ENCODE measurements at places on chromosomes 12 and 14.

- ATAC-seq = 0 out of 3 replicates have a peak, but pooled peaks have one; percentile 35
These were observed 42.8 kb upstream of the CPSF6 start for GRCh38 chr12:69196302-69197288.

DNA sequence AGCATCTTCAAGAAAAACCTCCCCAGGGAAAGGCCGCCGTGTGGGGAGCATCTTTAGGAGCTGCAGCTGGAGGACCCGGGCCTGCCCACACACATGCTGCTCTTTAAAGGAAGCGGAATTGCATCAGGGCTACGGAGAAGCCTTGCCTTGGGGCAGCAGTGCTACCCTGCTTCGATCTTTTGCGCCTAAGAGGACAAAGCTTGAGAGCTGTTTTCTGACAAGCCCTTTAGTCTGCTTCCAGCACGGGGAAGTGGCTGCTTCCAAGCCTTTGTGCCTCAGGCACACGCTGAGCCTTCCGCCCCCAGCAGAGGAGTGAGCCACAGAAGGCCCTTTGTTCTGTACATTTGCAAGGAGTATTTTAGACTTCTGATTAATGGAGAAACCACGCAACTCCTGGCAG is 31.5 kb downstream of the COA8 start:
- no peak for ATAC-seq

DNA sequence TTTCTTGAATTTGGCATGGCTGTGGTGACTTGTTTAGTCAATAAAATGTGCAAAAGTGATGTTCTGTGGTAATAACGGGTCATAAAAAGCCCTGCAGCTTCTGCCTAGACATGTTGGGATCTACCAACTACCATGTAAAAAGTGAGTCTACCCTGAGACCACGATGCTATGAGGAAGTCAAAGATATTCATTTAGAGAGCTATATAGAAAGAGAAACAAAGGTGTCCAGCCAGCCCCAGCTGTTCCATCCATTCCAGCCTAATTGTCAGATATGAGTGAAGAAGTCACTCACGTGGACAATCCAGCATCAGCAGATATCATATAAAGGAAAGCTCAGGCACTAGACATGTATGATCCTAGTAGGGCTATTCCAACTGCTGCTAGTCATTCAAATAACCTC is 117.2 kb upstream of the SSTR1 start:
- no peak for ATAC-seq

GRCh38 chr14:100994756-100995330 is 91.3 kb upstream of the RTL1 start:
- ATAC-seq = no peak

DNA sequence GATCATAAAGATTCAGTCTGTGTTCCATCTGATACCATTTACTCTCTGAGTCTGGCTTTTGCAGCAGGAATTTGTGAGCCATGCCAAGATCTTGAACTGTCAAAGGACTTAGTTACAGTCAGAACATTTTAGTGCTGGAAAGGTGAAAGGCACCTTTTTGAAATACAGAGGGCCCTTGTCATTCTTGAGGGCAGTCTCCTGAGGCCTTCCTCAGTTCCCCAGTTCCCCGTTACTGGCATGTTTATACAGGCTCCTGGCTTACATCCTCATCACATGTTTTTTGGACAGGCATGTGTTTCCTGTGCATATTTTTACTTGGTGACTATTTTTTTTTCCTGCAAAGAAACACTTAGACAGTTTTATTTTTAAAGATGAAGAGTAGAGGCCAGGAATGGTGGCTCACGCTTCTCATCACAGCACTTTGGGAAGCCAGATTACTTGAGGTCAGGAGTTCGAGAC is 21.0 kb downstream of the CFAP54 start:
- ATAC-seq = peak; percentile 68

DNA sequence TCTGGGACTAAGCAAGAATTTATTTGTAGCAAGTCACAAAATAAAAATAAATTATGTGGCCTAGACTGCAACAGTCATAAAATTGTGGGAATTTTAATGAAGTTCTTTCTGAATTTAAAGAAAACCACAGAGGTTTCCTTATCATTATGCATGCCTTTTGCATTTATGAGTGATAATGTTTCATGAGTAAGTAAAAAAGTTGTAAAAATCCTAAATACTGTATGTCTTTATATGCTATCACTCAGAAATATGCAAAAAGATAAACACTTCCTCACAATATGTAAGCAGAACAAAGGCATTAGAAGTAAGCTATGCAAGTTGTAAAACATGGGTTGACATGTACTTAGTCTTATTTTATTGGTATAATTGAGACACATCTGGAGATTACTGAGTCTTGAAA is 239.4 kb upstream of the PDE3A start:
- no peak for ATAC-seq

DNA sequence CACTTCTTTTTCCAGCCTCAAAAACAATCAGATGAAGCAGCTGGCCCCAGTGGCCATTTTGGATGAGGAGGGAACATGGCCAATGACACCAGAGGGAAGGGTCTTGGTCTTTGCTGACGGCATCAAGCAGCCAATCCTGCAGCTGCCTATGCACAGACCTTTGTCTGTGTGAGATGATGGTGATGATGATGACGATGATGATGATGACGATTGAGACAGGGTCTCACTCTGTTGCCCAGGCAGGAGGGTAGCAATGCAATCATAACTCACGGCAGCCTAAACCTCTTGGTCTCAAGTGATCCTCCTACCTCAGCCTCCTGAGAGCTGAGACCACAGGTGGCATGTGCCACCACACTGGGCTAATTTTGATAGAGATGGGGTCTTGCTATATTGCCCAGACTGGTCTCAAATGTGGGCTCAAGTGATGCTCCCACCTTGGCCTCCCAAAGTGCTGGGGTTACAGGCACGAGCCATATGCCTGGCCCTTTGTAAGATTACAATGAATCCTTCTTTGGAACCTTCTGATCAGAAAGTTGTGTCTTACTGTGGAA is 26.5 kb upstream of the NCOR2 start:
- no peak for ATAC-seq

- no peak for ATAC-seq
These were observed 45.4 kb upstream of the GZMB start for GRCh38 chr14:24679248-24679961.

DNA sequence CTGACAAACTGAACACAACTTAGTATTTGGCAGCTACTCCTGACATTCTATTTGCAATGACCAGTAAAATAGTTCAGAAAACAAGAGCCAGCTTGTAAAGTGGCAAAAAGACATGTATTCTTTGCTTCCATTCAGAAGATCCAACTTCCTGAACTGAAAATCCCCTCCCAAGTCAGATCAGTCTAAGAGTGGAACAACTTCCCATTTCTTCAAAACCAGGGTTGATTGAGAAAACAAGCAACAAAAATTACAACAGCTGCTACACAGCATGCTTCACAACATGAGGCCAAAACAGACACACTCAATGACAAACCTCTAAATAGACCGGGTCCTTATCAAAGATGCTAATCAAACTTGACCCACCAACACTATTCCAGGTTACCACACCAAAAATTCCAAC is 40.3 kb downstream of the CIT start:
- ATAC-seq = no peak

GRCh38 chr14:70833884-70834283 is 24.6 kb upstream of the MAP3K9 start:
- no peak for ATAC-seq

DNA sequence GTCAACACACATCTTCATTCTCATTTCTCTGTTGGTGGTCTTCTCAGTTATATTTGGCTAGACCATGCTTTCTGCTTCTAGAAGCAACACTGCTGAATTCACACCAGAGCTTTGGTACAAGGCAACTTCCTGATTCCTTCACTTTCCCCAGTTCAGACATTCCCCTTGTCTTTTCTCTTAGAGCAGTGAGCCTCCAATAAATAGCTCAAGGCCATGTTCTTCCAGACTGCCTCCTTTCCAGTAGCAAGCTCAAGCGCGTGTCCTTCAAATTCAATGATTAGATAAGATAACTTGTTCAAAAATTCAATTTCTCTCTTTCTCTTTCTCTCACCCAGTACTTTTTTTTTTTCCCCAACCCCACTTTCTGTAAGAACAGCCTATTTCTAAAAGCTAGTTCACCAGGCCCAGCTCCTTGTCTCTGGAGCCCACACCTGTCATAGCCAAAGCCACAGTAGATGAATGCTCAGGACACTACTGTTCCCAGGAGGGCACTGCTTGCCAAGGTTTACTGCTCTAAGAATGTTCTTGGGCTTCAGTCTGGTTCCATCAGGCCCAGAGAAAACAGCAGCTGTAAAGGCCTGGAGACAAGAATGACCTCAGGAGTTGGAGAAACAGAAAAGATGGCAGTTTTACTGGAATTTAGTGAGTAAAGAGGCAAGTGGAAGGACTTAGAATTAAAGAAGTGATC is 17.7 kb downstream of the TBK1 start:
- ATAC-seq = no peak

DNA sequence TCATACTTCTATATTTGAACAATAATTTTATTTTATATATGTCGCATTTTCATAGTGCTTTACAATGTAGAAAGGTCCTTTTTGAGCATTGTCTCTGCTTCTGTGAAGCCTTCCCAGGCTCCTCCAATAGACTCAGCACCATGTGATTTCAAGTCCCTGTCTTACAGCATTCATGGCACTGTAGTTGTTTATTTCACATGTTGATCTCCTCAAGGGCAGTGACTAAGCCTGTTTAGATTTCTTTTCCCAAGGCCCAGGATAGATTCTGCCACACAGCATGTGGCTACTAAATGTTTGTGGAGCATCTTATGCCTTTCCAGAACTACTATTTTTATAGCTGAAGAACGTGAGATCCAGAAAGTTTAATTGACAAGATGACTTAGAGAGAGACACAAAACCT is 391.7 kb downstream of the TMEM117 start:
- ATAC-seq = no peak

DNA sequence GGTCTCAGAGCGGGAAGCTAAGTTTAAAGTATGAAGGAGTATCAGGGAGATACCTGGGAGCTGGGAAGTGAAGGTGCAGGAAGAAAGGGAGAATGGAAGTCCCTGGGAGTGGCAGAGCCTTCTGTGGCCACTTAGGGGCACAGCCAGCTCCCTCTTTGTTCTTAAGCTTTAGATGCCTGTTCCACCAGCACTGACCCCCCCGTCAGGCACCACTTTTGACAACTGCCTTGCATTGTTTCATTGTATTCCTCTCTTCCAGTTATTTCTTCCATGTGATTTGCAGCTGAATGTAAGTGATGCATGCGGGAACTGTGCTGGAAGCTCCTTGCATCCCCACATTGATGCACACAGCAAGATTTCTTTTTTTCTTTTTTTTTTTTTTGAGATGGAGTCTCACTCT is 2.6 kb downstream of the GALNT16 start:
- no peak for ATAC-seq

DNA sequence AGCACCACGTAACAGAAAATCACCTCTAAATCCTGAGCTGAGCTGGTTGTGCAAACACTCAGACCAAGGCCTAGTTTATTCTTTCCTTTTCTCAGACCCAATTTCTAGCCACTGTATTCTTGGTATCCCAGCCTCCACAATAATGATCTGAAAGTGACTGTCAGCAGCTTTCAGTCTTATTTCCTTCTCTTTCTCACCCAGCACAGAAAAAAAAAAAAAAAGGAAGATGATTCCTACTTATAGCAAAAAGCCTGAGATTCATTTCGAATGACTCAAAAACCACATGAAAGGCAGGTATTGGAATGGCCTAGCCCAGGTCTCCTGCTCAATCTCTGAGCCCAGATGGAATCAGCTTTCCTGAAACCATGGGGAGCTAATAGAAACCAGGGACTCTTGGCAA is 298.6 kb upstream of the PPFIA2 start:
- ATAC-seq = no peak

- ATAC-seq = no peak
These were observed 2.8 kb downstream of the FBXO21 start for GRCh38 chr12:117187421-117187820.

DNA sequence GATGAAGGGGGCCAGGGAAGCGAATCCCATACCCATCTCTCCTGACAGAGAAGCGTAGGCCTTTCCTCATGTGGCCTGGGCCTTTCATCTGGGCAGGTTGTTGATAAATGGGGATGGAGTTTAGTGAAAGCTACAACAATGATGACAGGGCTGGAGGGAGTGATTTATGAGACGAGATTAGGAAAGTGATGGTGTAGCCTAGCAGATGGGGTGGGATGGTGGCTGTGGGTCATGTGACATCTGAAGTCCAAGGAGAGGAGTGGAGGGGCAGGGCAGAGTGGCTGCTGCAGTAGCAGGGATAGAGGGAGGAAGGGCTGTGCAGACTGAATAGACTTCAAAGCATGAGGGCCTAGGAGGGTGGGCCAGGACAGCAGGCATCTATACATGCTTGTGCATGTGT is 85.5 kb downstream of the ADCK1 start:
- no peak for ATAC-seq

- no peak for ATAC-seq
These were observed 808.1 kb upstream of the FBXO33 start for GRCh38 chr14:40240245-40240859.

DNA sequence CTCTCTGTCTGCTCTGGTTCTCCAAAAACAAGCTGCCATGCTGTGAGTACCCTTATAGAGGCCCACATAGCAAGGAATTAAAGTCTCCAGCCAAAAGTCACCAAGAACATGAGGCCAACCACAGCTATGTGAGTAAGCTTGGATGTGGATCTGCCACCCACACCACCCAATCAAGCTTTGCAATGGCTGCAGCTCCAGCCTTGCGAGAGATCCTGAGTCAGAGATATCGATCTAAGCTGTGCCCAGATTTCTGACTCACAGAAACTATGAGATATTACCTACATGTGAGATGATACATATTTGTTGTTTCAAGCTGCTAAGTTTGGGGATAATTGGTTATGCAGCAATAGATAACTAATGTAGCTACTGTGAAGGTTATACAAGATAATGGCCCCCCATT is 15.5 kb upstream of the TMEM233 start:
- ATAC-seq = peak; percentile 59

- no peak for ATAC-seq
These were observed 9.1 kb upstream of the CCDC198 start for GRCh38 chr14:57502586-57503254.

- no peak for ATAC-seq
These were observed 22.8 kb upstream of the KLHDC2 start for GRCh38 chr14:49745191-49745590.

DNA sequence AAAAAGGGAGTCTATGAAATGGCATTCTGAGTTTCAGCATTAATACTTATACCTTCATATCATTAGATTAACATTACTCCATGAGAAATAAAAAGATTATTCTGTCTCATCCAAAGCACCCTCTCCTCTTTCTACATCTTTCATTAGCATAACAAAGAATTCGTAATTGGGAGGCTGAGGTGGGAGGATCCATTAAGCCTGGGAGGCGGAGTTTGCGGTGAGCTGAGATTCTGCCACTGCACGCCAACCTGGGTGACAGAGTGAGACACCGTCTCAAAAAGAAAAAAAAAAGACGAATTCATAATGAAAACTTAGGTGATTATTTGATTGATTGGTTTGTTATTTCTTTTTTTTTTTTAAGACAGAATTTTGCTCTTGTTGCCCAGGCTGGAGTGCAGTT is 1.8 kb upstream of the CDK17 start:
- ATAC-seq = no peak

DNA sequence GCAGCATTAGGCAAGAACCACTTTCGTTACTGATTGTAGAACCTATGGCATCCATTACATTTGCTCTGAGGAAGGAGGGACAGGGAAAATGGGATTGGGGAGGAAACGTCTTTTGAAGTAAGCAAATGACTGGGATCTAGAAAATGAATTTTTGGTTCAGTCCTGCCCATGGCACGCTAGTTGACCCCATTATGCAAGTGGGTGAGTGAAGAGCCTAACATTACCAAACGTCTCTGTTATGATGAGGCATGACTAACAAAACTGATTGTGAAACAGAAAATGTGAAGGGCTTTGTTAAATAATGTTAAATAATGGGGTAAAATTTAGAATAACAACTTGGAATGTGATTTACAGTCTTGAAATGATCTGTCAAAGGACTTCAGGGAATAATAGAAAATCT is 38.9 kb downstream of the CPSF2 start:
- no peak for ATAC-seq

All from SK-N-SH treated with all-trans-retinoic acid at 6 μM for 48 hours (cell line).